ENCODE measurements at places on chromosomes 1 and 21.

GRCh38 chr1:169018751-169019150 lies 87.7 kb upstream of the ATP1B1 start:
- DNase-seq = no peak

- DNase-seq = no peak
These were observed 6.0 kb upstream of the NLRP3 start for GRCh38 chr1:247409869-247410544.

- no peak for DNase-seq
These were observed 423.9 kb downstream of the DSCAM start for GRCh38 chr21:40422896-40423635.

- no peak for DNase-seq
These were observed 140.9 kb upstream of the HOOK1 start for GRCh38 chr1:59673573-59674450.

GRCh38 chr1:180614730-180615129 lies 17.1 kb upstream of the XPR1 start:
- DNase-seq = no peak

- DNase-seq = no peak
These were observed 480.9 kb upstream of the ZRANB2 start for GRCh38 chr1:71561729-71562128.

- DNase-seq = peak; percentile 61
These were observed 953 bp downstream of the TRIM46 start for GRCh38 chr1:155174324-155175280.

DNA sequence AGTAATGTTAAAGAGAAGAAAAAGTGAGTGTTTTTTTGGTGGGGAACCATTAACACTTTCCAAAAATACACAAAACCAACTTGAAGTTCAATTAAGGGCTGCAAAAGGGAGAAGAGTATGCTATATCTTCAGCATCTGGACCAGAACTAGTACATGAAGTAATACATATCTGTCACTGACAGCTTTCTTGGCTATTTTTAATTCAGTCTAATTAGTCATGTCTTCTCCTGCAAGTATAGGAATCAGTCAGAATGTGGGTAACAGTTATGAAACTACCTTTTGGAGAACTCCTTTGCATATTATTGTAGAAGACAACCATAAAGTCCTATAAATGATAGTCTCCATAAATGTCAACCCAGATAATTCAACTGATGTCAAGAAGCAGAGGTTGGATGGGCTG lies 901.2 kb downstream of the TTLL7 start:
- DNase-seq = no peak

GRCh38 chr1:107480548-107481415 lies 339.9 kb downstream of the NTNG1 start:
- DNase-seq = peak; percentile 22

DNA sequence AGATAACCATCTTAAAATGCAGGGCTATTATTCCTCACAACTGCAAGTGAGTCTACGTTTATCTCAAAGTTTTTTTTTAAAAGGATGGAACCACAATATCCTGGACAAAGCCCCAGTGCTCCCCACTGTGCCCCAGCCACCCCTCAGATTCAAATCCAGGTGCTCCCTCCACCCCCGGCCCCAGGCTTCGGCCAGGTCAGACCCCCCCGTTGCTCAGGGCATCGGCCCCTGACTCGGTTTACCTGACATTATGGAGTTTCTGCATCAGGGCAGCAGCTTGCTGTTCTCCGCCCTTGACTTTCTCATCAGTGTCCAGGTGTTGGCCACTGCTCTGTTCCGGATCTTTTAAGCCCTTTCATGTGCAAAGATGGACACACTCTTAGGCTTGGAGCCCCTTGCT lies 72.9 kb downstream of the SCCPDH start:
- no peak for DNase-seq

- DNase-seq = no peak
These were observed 283.5 kb upstream of the SGIP1 start for GRCh38 chr1:66250478-66250877.

DNA sequence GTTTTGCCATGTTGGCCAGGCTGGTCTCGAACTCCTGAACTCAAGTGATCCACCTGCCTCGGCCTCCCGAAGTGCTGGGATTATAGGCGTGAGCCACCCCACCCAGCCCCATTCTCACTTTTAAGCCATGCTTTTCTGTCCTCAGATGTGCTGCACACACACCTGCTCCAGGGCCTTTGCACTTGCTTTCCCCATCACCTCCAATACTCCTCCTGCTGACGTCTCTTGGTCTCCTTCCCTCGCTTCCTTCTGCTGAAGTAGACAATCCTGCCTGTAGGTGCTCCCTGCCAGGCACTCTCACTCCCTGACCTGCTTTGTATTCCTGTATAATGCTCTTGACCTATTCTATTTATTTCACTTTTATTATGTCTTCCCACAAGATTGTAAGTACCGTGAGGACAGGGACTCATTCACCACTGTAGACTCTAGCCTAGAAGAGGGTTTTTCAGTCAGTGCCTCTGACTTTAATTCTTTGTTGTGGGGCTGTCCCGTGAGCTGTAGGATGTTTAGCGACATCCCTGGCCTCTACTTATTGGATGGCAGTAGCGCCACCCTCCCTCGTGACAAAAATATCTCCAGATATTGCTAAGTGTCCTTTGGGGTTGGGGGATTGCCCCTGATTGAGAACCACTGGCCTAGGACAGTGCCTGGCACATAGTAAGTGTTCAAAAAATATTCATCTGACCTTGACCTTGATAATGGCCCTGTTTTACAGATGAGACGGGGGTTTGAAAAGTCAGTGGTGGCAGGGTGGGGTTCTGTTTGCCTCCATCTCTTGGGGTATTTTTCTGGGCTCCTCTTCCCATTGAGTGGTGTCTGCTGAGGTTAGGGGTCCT lies 4.6 kb downstream of the TNFRSF1B start:
- DNase-seq = no peak

DNA sequence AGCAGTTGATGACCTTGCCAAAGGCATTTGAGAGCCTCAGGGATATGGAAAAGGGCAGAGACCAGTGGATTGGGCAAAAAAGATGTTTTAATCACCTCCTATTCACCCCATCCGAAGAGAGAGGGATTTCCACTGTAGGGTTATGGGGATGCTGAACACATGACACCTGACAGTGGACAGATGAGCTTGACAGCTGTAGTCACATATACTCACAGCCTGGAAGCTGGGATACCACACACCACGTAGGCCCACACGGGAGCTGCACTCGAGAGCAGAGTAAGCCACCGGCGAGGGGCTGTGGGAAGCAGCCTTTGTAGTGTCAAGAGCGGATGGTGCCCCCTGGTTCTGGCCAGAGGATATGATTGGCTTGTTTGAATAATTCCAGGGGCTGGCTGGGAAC lies 20.0 kb downstream of the ZBTB40 start:
- no peak for DNase-seq

DNA sequence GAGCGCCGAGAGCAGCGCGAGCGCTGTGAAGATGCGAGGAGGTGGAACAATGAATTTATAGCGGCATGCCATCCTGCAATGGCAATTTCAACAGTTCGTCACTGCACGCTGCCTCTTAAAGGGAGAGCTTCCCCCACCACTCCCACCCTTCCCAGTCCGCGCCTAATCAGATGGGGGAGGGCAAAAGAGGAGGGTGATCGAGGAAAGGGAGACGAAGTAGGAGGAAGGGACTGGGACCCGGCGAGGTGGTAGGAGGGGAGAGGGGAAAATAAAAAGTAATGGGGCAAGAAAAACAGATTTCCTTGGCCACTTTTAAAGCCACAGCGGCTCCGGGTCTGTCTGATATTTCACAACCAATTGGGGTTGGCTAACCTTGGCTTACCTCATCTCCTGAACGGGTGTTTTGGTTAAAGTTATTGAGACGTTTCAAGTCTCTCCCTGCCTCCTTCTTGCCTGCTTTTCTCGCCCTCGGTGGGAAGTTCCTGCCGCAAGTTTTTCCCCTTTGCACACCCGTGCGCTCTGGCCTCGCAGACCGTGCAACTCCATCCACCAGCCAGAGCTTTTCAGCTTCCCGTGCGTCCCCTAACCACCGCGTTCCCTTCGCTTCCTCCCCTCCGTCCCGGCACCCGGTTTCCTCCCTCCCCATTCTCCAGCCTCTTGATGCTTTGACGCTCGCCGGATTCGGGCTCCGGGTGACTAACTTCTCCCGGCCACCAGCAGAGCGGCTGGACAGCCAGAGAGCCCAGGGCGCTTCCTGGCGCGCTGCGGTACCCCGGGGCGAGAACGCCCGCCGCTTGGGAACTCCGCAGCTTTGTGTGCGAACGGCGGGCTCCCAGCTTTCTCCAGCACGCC lies at the start of gene ADAMTS5:
ADAMTS5 (minus strand) TSS at position 27 of the 852 bp plus-strand sequence. CDS start 697 bp downstream, outside the sequence.
- peak; percentile 77 for DNase-seq

GRCh38 chr1:12178511-12178910 lies 11.7 kb downstream of the TNFRSF1B start:
- DNase-seq = no peak

DNA sequence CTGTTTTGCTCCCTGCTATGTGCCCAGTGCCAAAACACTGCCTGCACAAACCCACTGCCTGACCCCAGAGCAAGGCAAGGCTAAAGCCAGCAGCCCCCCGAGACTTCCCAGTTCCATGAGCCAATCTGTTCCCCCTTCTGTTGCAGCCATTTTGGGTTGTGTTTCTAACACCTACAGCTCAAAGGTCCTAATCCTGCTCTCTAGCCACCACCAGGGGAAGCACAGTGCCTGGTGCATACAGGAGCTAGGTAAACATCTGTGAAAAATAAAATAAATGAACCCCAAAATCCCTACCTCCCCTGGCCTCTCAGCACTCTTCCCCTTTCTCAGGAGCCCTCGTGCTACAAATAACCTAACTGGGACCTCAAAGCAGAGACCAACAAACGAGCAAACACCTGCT lies 190.2 kb downstream of the MATN1 start:
- no peak for DNase-seq

DNA sequence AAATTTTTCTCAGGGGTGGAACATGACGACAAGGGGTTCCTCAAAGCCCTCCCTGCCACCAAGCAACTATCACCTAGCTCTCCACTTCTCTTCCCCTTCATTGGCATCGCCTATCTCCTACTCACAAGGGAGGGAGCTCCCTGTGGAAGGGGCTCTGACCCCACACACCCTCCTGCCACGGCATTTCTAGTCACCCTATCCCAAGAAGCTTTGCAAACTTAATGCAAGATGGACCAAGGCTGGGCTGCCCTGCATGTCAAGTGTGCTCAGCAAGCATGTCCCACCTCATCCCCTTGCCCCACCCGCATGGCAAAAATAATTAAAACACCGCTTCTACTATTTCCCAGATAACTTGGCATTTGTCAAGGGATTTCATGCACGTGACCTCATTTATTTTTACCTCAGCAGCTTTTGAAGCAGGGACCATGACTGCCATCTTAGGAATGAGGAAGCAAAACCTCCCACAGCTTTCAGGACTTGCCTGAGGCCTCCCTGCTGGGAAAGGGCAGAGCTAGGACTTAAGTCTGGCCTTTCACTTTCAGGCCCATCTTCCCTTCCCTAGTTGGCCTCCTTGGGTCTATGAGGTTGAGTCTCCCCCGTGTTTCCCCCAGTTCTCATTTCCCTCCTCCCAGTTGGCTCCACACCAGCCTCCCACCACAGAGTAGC lies 161.3 kb downstream of the TSEN15 start:
- DNase-seq = no peak

DNA sequence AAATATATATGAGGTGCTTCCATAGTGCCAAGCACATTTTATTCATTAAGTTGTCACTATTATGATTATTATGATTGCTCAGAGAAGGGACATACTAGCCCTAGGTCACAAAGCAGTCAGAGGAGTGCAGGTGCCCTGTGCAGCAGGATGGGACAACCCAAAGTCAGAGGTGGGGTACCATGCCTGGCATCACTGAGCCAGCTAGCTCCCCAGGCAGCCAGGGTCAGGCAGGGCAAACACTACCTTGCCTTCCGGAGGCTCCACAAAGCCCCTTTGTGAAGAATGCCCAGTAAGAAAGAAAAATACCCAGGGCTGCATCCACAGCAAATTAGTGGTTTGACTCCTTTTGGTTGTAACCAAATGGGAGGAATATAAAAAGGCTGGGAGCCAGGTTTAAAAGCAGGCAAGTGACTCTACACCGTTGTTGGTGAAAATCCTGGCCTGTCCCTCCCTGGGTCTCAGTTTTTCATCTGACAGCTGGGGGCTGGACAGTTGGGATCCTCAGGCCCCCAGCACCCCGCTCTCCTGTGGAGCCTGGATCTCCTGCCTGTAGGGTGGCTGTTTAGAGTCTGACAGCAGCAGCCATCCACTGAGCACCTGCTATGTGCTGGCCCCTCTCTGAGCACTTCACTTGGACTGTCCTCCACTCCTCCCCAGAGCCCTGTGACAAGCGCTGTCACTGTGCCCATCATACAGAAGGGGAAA lies 98.8 kb downstream of the GLIS1 start:
- no peak for DNase-seq

GRCh38 chr1:39754906-39755504 lies 16.1 kb downstream of the OXCT2 start:
- DNase-seq = peak; percentile 45

- no peak for DNase-seq
These were observed 213.5 kb downstream of the LYPLAL1 start for GRCh38 chr1:219387211-219387610.

DNA sequence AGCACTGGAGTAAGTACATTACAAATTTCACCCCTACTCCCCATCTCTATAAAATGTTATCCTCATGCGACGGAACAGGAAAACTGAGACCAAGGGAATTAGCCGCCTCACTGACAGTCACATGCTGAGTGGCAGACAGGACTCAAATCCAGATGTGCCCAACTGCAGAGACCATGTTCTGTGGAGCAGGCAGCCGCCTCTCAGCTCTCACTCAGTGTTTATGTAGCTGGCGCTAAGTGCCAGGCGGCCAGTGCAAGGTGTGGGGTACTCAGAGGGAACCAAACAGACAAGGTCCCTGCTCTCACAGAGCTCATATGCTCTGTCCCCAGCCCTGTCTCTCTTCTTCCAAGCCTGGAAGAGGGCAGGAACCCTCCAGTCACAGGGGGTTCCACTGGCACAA lies 5.1 kb downstream of the CAPZB start:
- DNase-seq = no peak

GRCh38 chr1:209613400-209614150 lies 30.1 kb downstream of the CAMK1G start:
- peak; percentile 95 for DNase-seq

DNA sequence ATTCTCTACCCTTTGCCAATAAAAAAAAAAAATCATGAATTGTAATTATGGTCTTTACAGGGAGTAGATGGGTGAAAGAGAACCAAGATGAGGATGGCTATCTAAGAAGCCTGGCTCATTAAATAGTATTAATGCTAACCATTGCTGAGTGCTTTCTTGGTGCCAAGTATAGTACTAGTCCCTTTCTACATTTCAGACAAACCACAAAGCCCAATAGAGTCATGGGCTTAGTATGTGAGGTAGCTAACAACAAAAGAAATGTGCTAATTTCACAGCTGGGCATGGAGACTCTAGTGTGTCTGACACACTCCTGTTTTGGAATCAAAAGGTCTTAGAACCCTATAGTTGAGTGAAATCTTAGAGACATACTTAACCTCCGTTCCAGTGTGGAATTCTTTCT lies 84.5 kb upstream of the ESRRG start:
- DNase-seq = no peak
